ENCODE measurements at places on chromosomes 16 and 17.

DNA sequence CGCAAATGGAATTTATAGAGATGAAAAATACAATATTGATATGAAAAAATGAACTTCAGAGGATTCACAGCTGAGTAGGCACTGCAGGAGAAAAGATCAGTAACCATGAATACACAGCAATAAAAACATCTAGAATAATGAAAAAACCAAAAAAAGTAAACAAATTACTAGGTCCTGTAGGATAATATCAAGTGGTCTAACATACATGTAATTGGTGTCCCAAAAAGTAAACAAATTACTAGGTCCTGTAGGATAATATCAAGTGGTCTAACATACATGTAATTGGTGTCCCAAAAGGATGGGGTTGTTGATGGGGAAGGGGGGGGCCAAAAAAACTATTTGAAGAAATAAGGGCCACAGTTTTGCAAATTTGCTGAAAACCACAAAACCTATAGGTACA, 43.4 kb downstream of the ZNF18 start:
- no peak for DNase-seq

GRCh38 chr17:13129356-13129755, 111.5 kb upstream of the ELAC2 start:
- no peak for DNase-seq

GRCh38 chr17:66260688-66261087, 31.5 kb upstream of the APOH start:
- DNase-seq, result no peak

DNA sequence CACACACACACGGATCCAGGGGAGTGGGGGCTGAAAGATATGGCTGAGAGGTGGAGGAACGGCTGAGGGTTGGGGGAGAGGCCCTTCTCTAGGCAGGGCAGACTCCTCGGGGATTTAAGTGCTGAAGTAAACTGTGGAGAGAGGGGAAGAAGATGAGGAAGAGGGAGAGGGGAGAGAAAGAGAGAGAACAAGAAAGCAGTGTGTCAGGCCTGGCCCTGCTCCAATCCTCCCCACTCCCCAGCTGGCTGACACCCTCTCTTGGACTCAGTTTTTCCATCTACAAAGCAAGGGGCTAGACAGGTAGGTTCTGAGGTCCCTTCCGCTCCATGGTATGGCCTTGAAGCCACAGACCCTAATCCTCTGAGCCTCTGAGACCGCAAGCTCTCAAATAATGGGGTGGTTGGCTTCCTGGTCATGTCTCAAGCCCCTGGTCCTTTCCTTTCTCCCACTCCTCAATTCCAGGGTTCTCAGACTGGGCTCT, 2.0 kb downstream of the VAMP2 start:
- no peak for DNase-seq

- no peak for DNase-seq
Observed at GRCh38 chr17:58268774-58269556, 11.8 kb downstream of the MPO start.

DNA sequence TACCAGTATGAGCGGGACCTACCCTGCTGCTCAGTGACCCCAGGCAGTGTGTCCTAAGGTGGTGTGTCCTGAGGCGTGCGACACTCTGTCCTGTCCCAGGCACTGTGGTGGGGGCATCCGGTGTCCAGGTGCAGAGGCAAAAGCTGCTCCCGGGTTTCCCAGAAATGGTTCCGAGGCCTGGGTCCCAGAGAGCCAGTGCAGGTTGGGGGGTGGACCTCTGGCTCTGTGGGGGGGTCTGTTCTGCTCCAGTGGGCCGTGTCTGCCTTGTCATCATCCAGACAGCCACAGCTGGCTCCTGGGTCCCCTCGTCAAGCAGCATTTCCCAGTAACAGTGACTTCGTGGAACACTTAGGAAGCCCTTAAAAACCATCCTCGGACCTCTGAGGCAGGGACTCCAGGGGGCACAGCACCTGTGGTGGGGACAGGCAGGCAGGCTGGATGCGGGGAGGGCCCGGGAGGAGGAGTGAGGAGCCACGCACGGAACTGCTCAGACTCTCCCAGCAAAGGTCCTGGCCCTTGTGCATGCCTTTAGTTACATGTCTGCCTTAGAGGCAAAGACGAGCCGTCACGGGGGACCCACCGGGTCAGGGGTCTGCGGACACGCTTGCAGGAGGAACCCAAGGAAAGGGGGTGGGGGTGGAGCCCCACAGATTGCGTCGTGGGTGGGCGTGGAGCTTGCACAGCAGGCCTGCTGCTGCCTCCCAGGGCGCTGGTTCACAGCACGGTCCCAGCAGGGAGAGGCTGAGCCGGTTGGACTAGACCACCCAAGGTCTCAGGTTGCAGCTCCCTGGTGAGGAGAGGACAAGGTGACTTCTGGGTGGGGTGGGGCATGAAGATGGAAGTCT, 5.6 kb downstream of the SLC16A3 start:
- DNase-seq, result no peak

DNA sequence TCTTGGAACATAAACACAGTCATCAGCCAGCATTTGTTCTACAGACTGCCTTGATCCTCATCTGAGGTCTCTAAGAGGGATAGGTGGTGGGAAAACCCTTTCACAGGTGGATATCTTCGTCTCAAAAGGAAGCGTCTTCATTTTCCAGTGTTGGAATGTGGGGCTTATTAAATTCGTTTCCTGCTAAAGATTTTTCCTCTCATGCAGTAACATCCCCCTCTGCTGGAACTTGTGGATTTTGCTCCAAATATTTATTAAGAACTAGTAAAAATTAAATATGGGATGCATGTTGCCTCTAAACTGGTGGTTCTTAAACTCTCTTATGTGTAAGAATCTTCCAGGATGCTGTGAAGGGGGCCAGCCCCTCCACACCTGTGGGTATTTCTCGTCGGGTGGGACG, 20.1 kb upstream of the MLYCD start:
- DNase-seq, result peak; percentile 4

- peak; percentile 53 for DNase-seq
Observed at GRCh38 chr17:44828919-44829522, 1.1 kb downstream of the GJC1 start.

DNA sequence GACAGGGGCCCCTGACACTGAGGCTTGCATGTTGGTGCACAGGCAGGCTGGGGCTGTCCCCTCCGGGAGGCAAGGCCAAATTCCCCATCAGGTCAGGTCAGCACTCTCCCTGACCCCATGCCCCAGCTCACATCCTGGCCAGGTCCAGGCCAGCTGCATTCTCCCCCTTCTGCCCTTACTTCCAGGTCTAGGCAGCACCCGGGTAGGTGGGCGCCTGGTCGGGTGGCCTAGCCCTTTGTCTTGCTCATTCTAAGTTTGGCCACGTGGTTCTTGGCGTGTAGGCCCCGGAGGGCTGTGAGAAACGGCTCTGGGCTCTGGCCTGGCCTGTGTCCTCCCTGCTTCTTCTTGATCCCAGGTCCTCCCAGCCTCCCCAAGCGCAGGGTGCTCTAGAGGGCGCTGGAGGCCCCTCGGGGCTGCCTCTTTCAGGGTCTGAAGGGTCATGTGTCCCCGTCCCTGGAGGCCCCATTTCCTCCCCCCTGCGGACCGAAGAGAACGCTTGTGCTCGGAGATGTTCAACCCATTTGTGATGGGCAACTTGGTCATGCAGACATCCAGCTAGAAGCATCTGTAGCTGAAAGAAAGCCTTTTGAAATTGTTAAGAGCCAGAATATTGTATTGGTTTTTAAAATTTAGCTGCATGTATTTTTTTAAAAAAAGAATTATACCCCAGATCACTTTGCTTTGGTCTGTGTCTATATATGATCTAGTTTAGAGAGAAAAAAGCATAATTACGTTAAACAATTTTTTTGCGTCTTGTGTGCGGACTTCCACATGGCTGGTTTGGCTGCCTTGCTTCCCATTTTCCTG, 6.7 kb downstream of the BAHCC1 start:
- no peak for DNase-seq

GRCh38 chr16:55687802-55688201, 32.0 kb downstream of the SLC6A2 start:
- DNase-seq, result no peak

GRCh38 chr17:40097931-40098845, 2.2 kb downstream of the NR1D1 start:
- DNase-seq, result peak; percentile 49
